ENCODE measurements at places on chromosomes 5 and 9.

DNA sequence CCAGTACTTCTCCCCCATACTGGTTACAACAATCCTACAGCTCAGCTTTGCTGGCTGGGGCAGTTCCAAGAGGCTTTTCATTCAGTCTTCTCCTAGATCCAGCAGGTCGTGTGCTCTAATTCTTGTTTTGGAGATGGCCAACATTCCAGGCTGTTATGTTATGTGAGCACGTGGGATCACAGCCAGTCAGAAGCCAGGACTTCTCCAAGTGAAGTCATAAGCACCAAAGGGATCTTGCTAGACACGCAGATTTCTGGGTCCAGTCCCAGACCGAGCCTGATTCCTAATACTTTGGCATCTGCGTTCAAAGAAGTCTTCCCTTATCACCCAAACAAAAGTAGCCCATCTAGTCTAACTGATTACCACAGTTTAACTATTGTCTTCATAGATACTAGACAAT, 1.4 kb upstream of the LARP1 start:
- DNase-seq, result no peak

- DNase-seq, result no peak
Measured at GRCh38 chr9:109755040-109755439, 25.0 kb upstream of the PALM2AKAP2 start.

DNA sequence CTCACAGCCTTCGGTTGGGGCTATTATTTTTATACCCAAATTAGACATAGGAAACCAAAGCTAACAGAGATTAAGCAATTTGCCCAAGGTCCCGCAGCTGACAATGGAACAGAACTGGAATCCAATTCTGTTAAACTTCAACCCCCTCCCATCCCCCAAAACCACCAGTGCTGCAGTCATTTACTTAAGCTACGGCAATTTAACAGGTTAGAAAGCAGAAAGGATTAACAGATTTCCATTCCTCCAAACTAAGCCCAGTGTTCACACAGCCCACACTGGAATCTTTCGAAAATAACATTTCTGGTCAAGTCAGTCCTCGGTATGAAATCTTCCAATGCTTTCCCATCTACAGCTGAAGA, 1023.1 kb upstream of the DMAC1 start:
- DNase-seq, result no peak

DNA sequence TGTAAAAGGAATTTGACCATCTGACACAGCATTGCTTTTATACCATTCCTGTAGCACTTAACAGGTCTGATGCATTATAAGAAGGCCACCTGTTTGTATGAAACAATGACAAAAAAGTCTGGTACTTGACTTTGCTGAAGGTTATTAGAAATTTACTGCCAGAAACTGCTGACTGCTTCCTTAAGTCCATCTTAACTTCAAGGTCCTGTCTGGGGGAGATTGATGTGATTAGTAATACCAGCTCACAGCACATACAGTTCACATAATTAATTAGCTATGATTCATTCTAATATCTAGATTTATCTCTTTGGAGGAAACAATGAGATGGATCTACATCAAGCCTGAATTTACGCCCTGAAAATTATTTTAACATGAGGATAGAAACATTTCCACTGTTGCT, 49.6 kb upstream of the TEK start:
- DNase-seq, result no peak

GRCh38 chr5:132142459-132142858, 68.9 kb downstream of the CSF2 start:
- DNase-seq, result no peak
